ENCODE measurements at places on chromosomes 2 and 18. TPM values are rescaled to one million over a fixed set of nuclear protein-coding genes. Genes with fewer than 3 reads are reported as not detected.

NCKAP1 gene
- total RNA-seq = 102 TPM

CIDEA gene
- total RNA-seq = not detected

RAD51AP2 gene
- not detected for total RNA-seq

CCDC121 gene
- 4.0 TPM for total RNA-seq

HOXD11 gene
- total RNA-seq = 7.5 TPM
